Stimulated activated CD4-positive, alpha-beta T cell treated with anti-CD3 and anti-CD28 coated beads, TNF-alpha, amount 100 ng/mL, for 48 hours (primary cell): ENCODE measurements at places on chromosomes 6 and 20.

DNA sequence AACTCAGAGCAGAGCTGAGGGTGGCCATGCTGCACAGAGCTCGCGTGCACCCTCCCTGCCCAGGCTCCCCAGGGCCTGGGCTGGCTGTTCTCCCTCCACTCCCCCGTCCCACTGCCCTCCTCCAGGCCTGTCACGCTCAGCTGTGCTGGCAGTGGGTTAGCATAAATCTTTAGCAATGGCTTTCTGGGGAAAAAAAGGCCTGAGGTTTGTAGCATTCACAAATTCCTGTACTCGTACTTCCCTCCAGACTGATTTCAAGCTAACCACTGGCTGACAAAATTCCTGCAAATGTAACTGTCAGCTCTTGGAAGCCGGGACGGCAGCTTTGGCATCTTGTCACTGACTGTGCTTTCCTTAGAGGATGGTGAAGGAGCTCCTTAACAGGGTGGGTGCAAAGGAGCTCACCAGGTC lies 22.3 kb upstream of the SMOC2 start:
- DNase-seq, result no peak

DNA sequence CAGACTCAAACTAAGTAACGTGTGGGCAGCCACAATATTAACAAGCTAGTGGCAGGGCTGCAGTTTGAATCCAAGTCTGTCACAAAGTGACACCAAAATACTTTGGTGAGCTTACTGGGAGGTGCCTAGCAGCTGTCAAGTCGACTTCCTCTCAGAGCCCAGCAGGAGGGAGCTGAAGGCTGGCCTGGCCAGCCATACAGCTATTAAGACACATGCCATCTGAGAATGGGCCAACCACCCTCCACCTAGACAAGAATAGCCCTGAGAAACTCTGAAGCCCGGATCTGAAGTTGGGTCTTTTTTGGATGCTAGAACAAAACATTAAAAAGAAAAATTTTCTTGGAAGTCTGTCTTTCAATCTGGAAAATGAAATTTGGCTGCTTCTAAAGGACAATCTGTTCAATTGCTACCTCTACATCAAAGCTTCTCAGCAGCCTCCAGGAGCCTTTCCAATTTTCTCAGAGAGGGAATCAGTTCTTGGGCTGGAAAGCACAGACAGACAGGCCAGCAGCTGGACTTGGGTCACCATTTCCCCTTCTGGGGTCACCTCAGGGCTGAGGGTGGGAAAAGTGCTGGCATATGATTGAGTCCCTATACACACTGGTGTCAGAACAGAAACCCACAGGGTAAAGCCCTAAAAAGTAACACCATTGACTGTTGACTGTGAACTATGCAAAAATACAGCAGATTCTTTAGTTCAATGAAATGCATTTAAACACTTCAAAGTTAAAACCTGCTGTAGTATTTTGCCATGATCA lies 42.9 kb downstream of the UQCC1 start:
- no peak for DNase-seq

- no peak for DNase-seq
Observed at GRCh38 chr20:17992847-17993513, 24.2 kb downstream of the MGME1 start.

DNA sequence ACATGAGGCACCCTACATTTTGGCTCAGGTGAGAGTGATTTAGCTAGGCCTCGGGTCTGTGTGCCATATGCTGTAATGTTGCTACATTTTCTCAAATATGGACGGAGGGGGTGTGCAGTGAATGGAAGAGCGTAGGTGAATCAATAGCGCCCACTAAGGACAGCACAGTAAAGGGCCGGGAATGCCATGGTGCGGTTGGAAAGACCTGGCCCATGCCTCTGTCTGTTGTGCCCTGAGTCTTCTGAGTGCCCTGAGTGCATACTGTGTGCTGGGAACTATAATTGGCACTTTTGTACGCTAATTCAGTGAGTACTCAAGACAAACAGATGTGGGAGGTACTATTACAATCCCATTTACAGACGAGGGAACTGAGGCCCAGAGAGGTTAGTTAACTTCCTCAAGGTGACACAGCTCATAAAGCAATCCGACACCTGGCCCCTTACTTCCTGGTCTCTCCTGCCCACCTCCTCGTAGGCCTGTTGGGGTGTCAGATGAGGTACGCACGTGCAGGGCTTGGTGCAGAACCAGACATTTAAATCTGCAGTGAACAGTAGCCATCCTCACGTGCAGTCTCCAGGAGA lies 17.3 kb downstream of the SLC22A1 start:
- DNase-seq, result no peak

DNA sequence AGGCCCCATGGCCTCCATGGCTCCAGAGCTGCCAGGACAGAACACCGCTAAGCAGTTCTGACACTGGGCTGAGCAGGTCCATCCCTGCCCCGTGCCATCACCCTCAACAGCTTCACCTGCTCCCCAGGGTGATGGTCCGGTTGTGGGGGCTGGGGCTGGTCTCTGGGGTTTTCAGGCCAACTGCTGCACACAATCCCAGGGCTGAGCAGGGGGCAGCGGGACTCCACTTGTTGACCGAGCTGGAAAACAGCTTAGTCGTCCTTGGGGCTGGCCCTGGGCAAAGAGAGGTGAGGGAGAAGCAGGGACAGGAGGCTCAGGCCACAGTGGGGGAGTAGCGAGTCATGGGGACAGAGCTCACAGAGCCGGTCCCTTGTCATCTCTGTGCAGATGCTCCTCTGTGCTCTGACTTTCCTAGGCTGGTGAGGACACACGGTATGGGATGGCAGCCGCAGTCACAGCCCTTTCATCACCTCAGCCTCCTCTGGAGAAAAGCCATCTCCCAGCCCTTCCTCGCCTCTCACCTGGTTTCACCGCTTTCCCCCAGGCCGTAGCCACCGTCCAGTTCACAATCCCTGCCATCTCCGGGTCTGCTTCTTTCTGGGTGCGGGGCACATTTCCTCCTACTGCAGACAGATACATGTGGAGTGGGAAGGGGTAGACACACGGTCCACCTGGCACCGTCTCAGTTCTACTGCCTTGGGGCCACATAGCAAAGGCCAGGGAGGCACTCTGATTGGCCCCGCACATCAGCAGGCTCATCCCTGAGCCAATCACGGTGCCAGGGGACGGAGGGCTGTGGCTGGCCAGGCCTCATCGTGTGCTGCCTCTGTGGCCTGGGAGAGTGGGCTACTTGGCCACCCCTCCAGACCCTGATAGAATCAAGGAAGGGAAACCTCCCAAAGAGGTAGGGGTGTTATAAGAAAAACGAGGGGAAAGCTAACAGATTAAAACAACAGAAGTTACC lies 19.1 kb downstream of the MDFI start:
- no peak for DNase-seq
